ENCODE measurements at places on chromosomes 6 and 20.

DNA sequence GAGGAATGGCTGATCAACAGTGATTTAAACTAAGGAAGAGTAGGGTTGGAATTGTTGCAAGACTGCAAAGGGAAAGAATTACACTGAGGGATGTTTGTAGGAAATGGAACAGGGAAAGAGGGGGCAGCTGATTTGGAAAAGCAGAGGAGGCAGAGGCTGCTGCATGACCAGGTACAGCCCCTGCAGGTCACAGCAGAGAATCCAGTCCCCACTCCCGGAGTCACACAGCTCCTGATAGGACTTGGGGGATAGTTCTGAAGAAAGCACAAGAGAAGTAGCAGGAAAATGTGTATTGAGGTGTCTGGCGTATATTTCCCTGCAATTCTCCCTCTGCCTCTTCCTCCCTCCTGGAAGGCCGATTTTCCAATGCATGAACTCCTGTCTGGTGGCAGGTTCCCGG, 92.5 kb upstream of the PDE10A start:
- DNase-seq: no peak

DNA sequence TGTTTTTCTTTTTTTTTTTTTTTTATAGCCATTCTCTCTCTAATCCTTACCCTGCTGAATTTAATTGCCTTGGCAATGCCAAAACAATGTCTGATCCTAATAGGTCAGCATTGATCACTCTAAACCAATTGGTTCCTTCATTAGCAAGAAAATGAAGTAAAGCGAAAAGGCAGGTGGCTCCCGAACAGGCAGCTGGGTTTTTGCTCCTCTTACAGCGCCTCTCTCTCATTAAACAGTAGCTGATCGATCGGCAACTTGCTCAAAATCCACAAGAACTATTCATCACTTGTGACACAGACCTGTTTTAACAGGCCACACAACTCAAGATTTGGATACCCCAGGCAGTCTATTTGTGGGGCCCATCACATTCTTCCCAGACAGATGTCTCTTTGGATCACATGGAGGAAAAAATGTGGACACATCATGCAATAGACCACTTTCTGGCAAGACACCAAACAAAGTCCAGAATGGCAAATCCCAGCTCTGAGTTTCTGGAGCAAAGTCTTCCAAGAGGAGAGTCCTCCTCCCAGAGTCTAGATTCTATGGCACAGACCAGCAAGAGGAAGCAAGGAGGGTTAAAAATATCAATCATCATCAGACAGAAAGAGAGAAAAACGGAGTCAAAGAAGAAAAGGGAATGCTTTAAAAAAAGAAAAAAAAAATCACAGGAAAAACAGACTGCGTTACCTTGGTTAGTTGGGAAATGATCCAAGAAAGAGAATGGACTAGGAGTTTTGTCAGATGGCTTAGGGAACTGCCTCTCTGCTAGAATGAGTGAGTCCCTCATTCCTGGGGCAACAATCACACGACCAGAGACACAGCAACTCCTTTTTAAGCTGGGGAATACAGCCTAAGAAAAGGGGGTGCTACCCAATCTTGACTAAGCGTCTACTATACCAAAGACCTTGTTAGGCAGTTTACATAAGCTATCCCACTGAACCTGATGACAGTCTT, 247.8 kb downstream of the BTBD9 start:
- no peak for DNase-seq

- no peak for DNase-seq
Observed at GRCh38 chr6:144006736-144007477, 1.2 kb downstream of the PLAGL1 start.

- DNase-seq: no peak
Observed at GRCh38 chr20:62946918-62947317, 5.6 kb upstream of the SLC17A9 start.

- DNase-seq: no peak
Observed at GRCh38 chr6:108169464-108170331, 3.9 kb downstream of the NR2E1 start.

DNA sequence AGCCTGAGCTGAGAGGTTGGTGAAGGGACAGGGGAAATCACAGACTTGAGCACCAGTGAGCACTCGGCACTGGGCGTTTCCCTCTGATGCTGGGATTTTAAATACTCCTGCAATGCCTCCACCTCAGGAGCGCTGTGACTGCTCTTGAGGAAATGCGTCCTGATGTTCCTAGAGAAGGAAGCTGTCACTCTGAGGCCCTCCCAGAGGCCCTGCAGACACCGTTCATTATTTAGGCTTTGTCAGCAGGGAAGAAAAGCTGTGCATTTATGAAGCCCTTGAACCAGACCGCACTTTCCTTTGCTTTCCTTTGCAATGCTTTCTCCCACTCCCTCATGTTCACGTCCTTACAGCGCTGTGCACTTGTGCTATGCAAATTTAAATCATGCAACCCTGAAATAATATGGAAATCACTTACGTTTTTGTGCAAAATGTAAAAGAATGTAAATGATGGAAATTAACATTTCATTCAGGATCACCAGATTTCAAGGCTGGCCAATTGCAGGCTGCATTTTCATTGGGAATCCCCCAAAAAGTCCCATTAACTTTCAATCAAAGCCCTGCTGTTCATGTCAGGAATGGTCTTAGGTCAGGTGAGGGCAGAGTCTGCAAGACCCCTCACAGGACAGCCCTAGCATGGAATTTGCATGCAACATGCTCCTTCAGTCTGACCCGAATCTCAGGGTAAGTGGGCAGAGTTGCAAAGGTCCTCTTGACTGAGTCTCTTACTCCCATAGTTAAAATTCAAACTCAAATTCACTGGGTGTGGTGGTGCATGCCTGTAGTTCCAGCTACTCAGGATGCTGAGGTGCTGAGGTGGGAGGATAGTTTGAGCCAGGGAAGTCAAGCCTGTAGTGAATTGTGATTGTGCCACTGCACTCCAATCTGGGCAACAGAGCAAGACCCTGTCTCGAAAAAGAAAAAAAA, 45.8 kb upstream of the SYNDIG1 start:
- DNase-seq: no peak

GRCh38 chr6:168198302-168199180, 119.5 kb upstream of the FRMD1 start:
- no peak for DNase-seq

DNA sequence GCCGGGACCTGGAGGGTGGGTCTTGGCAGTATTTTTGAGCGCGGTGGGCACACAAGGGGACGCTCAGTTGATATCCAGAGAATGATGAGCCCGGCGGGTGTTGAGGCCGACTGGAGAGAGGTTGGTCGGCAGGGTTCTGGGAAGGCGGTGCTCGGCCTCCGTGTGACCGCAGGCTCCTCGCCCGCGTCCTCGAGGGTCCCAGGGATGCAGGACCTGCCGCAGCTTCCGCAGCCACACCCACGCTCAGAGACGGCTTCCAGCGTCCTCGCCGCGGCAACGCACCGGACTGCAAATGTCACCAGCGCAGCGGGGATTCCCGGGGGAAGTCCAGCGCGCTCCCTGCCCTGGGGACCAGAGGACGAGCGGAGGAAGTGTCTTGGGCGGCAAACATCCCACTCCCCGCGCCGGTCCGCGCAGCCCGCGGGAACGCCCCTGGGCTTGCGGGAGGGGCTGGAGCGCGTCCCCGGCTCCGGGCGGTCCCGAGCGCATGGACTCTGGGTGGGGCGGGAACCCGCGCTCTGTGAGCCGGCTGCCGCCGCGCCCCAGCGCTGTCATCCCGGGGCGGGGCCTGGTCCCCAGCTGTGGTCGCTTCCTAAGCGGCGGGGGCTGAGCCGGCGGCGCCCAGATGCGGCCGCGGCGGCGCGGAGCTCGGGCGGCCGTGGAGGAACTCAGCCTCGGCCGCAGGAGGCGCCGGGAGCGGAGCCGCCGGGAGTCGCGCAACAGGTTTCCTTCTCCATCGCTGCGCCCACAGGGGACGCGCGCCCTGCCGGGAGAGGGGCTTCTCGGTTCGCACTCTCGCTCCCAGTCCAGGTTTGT, at the start of gene STX11:
Gene STX11 (plus strand): TSS at position 624 of the 816 bp plus-strand sequence. CDS start 36,111 bp downstream, outside the sequence.
- DNase-seq: peak; percentile 26

DNA sequence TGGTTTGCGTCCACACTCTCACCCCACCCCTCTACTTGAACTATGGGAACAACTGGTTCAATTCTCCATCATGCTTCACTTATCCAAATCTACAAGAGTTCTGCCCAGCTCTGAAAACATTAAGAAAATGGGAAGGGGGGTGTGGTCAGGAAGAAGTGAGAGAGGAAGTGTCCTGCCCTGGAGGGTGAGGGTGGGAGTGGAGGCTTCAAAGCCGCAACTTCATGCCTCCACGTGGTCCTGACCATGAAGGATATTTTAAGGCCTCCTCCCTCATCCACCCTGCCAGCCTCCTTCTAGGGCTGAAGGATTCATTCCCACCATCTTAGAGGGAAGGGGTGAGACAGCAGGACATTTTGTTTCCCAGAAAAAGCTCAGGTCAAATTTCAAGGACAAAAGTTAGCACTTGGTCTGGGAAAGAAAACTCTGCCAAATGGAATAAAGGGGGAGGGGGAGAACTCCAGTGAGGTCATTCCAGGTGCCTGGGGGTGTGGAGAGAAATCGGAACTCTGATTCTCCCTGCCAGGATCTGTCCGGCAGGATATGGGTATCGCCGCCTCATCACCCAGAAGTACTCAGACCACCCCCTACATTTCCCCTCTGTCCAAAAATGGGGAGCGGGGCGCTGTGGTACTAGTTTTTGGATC, 4.9 kb downstream of the RIMS4 start:
- DNase-seq: no peak

DNA sequence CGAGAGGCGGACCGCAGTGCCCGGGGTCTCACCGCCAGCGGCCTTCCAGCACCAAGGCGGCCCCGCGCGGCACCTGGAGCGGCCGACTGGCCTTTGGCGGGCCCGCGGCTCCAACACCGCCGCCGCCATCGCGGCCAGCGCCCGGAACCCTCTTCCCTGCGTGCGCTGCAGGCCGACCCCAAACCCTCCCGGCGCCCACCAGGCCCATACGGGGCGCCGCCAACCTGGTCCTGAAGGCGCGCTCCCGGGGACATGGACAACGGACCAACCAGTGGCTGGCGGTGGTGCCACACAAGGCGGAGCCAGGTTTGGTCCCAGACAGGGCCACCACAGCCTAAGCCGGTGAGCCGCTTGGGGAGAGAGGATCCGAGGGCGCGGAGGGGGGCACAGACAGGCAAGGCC, 1514.8 kb upstream of the DEFB115 start:
- no peak for DNase-seq

DNA sequence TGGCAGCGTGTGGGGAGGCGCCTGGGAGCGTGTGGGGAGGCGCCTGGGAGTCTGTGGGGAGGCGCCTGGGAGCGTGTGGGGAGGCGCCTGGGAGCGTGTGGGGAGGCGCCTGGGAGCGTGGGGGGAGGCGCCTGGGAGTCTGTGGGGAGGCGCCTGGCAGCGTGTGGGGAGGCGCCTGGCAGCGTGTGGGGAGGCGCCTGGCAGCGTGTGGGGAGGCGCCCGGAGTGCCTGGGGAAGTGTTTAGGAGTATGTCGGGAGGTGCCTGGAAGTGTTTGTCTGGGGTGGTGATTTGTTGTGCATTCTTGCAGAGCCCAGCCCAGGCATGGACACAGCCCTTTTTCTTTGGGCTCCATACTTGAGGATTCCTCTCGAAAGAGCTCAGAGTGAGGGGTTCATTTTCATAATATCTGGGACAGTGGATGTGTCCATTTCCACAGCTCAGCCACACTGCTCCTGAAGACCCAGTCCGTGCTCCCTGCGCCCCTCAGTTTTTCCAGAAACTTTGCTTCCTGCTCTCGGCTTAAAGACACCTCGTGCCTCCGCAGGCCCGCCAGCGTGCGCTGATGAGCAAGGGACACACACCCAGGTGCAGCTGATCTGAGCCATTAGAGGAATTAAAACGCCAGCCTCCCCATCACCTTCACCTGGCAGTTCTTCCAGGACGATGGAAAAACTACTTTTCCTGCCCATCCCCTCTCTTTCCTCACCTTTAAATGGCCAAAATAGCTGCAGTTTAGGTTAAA, 172.2 kb upstream of the THBS2 start:
- no peak for DNase-seq

DNA sequence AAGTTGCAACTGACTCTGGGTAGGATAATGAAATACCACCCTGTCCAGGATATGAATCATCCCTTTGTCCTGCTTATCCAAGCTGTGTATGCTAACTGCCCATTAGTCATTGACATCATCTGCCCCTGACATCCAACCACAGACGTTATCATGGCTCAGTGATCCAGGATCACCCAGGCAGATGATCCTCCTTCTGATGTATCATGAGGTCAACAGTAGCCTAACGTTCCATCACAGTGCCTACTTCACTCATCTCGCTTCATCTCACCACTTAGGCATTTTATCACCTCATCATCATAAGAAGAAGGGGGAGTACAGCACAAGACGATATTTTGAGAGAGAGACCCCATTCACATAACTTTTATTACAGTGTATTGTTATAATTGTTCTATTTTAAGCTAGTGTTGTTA, 13.4 kb upstream of the BTN3A2 start:
- no peak for DNase-seq

DNA sequence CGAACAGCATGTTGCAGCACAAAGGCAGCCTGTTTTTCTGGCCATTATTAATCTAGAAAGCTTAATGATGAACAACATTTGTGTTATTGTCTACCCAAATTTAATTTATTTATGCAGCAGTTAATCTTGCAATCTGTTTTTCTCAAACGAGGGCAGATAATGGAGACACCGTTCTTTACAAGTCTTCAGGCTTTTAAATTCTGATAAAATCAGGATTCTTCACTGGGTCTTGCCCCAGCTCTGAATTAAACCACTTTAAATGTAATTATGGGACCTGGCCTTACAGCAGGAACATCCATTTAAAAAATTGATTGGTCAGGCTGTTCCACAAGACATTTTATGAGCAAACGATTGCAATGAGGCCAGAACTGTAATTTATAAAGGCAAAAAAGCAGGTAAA, 26.5 kb upstream of the INSM1 start:
- no peak for DNase-seq

GRCh38 chr6:12414096-12414675, 124.0 kb downstream of the EDN1 start:
- no peak for DNase-seq

GRCh38 chr6:99378636-99379035, 15.4 kb downstream of the COQ3 start:
- no peak for DNase-seq

DNA sequence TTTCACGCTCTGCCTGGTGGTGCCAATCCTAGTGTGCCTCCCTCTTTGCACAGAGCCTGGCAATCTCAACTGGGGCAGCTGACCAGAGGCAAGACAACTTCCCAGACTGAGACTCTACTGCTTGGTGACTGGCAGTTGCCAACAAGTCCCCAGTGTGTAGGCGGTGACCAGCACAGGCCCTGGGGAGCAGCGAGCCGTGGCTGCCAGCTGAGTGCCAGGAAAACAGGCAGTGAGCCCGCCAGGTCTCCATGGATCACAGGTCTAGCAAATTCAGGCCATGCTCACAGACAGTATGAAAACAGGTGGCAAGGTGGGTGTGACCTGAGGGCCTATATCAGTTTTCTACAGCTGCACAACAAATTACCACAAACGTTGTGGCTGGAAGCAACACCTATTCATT, 289.9 kb downstream of the KIF16B start:
- DNase-seq: no peak

- no peak for DNase-seq
Observed at GRCh38 chr20:4998160-4998651, 3.1 kb downstream of the SLC23A2 start.

- DNase-seq: no peak
Observed at GRCh38 chr6:87669051-87669450, 33.0 kb downstream of the AKIRIN2 start.
